ENCODE measurements at places on chromosomes 1 and 21. TPM values are rescaled to one million over a fixed set of nuclear protein-coding genes. Genes with fewer than 3 reads are reported as not detected.

The LCE2C gene
- not detected for total RNA-seq

The KLF18 gene
- not detected for total RNA-seq

The TBX15 gene
- total RNA-seq, result 0.21 TPM

The S100A7 gene
- not detected for total RNA-seq

The RNF186 gene
- not detected for total RNA-seq

Data from mononuclear cell (primary cell).